ENCODE measurements at places on chromosomes 7 and 10.

DNA sequence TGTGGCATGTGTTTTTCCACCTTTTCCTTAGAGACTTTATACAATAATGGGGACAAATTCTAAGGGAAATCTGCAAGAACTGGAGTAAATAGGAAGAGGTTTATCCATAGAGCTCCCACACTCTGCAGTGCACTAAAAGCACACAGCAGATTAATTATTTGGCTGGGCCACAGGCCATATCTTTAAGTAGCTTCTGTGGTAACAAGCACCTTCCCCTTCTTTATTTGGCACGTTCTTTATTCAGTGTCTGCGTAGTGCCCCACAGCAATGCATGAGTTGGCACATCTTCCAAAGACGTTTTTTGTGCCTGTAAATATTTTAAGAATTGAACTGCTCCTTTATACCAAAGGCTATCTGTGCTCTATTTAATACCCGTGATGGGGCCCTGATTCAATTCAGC is 104.9 kb upstream of the MBL2 start:
- DNase-seq: no peak

DNA sequence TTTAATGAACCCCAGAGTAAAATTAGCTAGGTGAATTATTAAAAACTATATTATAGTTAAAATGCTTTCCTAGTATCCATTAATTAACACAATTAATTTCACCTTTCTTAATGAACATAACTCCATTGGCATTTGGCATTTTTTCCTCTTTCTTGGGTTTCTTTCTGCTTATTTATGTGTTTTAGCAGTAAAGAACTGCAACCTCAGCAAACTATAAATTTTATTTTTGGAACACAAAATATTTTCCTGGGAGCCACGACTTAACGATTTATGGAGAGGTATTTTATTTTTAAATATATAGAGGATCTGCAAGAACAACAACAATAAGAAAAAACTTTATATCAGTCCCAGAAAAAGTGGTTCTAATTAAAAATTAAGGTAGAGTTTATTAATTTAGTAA is 447.4 kb upstream of the ETV1 start:
- no peak for DNase-seq

DNA sequence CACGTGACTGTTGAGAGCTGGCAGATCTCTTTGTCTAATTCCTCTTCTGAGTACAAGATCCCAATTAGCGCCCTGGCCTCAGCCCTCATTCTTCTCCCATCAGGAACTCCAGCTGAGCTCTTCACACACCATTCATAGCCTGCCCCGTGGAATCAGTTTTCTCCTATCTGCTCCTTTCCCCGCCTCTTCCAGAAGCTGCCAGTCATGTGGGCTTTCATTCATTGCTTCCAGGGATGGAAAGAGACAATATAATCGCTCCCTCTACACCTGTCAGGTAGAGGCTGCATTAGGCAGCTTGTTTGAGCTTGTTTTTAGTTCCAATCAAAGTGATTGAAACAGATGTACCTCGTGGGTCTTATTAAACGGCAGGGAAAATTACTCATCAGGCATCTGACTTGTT is 515.8 kb downstream of the TYW1 start:
- DNase-seq: no peak

DNA sequence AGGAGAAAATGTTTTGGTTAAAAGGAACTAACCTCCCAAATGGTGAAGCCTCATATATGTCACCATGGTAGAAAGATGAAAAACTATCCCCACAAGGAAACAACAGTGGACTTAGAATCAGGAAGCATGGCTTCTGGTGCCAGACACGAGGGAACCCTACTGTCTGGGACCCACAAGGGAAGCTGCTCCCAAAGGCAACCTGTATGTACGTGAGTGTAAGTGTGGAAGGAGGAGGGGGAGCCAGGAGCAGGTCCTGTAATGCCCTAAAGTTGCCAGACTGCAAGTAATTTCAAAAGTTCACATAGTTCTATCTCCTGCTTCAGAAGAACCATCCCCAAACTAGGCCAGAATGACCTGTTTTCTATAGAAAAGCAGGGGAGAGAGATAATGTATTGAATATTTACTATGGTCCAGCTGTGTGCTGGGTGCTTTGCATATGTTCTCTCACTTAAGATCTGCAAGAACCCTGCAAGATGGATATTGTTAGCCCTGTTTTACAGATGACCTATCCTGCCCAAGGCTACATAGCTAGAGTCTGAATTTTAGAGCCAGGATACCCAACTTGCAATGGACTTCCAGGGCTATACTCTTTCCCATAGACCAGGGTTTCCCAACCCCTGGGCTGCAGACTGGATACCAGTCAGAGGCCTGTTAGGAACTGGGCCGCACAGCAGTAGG is 19.2 kb downstream of the DUSP5 start:
- no peak for DNase-seq

- no peak for DNase-seq
These were observed 169.6 kb downstream of the POM121L12 start for GRCh38 chr7:53205006-53205405.

DNA sequence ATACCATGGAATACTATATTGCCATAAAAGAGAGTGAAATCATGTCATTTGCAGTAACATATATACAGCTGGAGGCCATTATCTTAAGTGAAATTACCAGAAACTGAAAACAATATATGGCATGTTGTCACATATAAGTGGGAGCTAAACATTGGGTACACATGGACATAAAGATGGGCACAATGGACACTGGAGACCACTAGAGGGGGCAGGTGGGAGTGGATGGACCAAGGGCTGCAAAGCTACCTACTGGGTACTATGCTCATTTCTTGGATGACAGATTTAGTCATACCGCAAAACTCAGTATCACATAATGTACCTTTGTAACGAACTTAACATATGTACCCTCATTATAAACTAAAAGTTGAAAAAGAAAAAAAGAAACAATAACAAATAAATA is 1167.6 kb downstream of the NXPH1 start:
- no peak for DNase-seq

GRCh38 chr10:69960988-69961880 is 91.4 kb upstream of the MACROH2A2 start:
- DNase-seq: no peak
